ENCODE measurements at places on chromosomes 13 and 19.
A peak's percentile ranks its signal among the peaks of the same experiment; 100 is the strongest.

GRCh38 chr19:23802290-23802689 lies 43.6 kb upstream of the ZNF681 start:
- no peak for DNase-seq

- DNase-seq: peak; percentile 49
Measured at GRCh38 chr19:38319421-38320258, at the start of gene KCNK6. Gene KCNK6, plus strand, starts transcription at chr19:38319845. Its CDS starts 106 bp downstream, at chr19:38319951.

DNA sequence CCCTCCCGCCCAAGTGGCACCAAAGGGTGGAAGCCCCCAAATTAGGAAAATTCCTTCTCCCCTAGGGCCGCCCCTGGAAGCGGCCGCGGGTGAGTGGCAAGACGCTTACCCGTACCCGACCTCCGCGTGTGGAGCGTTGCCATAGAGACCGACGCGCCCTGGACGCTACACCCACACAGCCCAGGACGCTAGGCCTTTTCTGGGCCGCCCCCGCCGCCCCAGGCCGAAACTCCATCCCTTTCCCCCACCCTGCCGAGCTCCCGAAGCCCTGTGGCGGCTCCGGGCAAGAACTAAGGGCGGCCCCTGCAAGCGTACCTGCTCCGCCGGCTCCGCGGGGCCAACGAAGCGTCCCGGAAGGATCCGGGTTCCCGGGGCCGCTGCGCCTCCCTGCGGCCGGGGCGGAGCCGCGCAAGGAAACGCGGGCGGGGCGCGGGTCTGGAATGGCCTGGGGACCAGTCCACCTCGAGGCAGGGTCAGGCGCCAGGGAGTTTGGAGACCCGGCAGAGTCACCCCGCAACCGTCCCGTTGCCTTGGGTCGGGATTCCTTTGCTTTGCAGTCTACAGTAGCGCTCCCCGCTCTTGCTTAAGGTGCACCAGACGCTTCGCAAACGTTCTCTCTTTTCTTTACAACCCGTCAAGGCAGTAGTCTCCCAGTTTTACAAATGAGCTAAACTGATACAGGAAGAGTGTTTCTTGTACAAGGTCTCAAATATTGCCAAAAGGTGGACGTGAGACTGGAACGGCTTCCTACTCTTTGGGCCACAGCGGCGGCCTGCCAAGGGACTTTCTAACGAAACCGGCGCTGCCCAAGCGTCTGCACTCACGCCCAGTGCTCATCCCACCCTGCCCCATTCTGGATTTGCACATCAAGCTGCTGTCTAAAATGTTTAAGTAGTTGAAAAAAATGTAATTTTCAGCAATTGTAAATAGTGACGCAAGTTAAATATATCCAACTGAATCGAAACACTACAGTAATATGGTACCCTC lies at the start of gene NEK5:
NEK5 (minus strand) TSS at position 360 of the 987 bp plus-strand sequence. CDS start 1,591 bp downstream, outside the sequence.
- peak; percentile 35 for DNase-seq

DNA sequence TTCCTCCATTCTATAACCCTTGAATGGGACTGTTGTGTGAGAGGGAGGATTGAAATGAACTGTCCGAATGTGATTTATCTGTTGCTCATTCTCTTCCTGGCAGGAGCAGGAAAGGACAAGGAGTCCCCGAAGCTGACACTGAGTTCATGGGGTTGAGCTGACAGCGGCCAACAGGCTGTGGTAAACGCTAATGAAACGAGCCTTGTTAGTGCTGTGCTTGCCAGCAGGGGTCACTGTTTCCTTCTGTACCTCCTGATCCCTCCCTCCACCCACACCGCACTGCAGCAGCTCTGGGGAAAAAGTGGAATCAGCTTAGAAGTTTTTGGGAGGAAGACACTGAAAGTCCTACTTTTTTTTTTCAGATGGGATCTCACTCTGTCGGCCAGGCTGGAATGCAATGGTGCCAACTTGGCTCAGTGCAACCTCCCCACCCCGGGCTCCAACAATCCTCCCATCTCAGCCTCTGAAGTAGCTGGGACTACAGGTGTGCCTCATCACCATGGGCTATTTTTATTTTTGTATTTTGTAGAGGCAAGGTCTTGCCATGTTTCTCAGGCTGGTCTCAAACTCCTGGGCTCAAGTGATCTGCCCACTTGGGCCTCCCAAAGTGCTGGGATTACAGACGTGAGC lies 6.7 kb upstream of the ZNF761 start:
- DNase-seq: peak; percentile 48

- DNase-seq: no peak
Measured at GRCh38 chr13:28318496-28318895, 176.4 kb downstream of the FLT1 start.

GRCh38 chr13:79030513-79030912 lies 371.6 kb upstream of the OBI1 start:
- DNase-seq: no peak

DNA sequence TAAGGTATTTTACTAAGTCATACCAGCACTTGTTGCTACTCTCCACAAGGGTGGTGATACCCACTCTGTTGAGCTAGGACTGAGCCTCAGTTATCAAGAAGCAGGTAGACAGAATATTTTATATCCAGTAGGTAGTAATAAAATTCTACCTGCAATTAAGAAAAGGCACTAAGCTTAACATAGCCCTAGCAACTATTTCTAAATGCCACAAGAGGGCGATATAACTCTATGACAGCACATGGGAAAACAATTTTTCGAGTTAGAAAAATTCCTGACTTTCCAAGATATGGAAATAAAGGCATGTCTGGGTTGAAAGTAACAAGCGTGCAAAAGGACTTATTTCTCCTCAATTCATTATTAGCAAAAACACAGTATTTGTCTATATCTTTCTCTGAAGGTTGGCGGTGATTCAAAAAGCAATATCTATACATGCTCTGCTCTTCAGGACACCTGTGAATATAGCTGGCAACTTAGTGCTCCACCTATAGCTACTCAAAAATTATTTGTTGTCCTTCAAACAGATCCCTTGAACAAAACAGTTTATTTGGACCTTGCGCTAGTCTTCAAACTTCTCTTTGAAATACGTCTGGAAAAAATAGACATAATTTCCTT lies 14.7 kb downstream of the CCDC169 start:
- DNase-seq: no peak

GRCh38 chr19:9054765-9055164 lies 32.1 kb upstream of the OR1M1 start:
- no peak for DNase-seq

DNA sequence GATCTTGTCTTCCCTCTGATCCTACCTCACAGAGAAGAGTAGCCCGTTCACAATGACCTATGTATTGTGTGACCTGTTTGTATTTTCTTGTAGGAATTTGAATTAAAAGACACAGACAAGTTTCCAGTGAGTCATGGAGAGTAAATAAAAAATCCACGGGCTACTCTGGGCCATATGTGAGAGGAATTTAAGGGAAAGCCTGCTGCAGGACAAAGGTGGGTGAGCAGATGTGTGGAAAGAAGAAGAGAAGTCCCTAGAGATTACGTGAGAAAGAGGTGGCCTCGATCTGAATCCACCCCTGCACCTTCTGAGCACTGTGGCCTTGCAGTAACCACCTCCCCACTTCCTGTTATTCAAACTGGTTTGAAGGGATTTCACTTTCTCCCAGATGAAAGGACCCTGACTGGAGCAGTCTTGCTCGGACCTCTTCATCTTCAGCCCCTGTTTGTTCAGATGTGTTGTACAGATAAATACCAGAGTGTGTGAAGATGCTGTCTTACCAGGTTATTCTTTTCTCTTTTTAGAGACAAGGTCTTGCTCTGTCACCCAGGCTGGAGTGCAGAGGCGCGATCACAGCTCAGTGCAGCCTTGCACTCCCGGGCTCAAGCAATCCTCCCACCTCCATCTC lies 205.4 kb downstream of the PDS5B start:
- DNase-seq: no peak

- no peak for DNase-seq
Measured at GRCh38 chr13:20446900-20447299, 78.8 kb downstream of the CRYL1 start.

DNA sequence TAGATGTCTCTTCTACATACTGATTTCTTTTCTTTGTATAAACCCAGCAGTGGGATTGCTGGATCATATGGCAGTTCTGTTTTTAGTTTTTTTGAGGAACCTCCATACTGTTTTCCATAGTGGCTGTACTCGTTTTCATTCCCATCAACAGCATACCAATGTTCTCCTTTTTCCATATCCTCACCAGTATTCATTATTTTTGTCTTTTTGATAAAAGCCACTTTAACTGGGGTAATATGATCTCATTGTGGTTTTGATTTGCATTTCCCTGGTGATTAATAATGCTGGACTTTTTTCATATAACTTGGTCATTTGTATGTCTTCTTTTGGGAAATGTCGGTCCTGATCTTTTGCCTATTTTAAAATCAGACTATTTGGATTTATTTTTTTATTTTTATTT lies 108.5 kb downstream of the PAN3 start:
- DNase-seq: no peak

- no peak for DNase-seq
Measured at GRCh38 chr13:79190932-79191331, 215.1 kb downstream of the RBM26 start.

DNA sequence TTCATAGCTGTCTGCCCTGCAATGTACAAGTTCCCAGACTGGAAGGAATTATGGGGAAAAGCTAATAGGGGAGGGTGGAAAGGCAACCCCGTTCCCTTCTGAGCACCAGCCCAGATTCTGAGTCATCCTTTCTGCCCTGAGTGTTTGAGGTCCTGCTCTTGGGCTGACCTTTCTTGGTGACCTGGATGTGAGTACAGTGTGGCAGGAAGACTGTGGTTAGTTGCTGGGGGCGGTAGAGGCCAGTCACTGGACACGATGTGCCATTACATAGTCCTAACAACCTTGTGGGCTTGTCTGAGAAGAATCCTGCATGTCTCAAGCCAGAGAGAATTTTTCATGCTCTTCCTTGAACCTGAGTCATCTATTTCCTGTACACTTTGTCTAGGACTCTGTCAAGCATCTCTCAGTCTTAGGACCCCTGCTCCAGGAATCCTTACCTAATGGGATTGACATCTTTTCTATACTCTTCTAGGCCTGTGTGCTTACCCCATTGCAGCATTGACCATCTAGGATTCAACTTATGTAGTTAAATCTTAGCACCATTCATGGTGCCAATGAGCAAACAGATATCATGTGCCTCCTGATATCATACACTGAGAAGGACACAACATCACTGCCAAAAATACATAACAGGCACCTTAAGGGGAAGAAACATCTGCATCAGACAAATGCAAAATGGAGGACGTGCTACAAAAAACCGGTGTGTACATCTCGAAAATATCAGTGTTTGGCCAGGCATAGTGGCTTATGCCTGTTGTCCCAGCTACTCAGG lies 8.1 kb upstream of the ANGPTL4 start:
- no peak for DNase-seq

DNA sequence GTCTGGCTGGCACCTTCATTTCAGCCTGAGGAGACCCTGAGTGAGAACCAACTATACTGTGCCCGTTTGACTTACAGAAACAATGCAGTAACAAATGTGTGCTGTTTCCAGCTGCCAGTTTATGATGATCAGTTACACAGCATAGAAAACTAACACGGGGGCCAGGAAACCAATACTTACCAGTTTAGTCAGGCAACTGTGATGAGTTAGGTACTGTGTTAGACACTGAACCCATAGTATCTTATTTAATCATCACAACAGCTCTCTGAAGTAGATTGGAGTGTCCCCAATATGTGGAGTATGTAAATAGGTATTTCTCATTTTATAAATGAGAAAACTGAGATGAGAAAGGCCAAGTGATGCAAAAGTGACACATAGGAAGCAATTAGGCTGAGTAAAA lies 620.9 kb upstream of the KLF12 start:
- DNase-seq: no peak

DNA sequence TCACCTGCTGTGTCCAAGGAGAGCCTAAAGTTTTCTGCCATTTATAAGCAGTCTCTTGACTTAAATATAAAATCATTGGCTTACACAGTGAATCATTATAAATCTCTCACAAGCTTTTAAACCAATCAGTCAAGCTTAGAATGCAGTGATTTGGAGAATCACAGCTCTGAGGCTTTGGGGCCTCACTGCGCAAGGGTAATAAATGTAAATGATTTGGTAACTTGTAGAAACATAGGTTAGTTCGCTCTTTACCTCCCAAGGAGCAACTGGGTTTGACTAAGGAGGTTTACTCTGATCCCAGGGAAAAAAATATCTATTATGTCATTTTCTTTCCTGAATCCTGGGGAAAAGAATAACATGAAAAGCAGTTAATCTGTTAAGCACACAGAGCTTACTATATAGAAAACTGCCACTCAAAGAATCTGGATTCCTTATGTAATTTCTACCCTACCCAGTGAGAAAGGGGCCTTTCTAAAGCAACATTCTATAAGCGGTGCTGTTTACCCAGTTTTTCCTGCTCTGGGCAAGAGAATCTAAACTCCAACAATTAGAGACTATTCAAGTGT lies 128.2 kb downstream of the MZT1 start:
- DNase-seq: no peak

DNA sequence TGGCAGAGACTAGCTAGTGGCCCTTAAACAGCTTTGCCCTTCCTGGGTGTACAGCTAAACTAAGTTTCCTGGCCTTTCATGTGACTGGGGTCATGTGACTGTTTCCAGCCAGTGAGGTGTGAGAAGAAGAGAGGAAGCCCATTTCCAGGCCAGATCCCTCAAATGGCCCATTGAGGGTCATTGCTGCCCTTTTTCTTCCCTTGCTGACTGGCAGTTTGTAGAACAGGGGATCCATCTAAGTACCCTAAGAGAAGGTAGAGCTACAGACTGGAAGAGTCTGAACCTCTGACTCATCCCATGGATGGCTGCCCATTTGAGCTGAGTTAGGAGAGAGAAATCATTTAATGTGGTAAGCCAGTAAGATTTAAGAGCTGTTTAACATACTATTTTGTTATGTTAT lies 2.8 kb downstream of the SWSAP1 start:
- no peak for DNase-seq

- no peak for DNase-seq
Measured at GRCh38 chr19:54247106-54247930, 4.7 kb upstream of the LILRA6 start.

DNA sequence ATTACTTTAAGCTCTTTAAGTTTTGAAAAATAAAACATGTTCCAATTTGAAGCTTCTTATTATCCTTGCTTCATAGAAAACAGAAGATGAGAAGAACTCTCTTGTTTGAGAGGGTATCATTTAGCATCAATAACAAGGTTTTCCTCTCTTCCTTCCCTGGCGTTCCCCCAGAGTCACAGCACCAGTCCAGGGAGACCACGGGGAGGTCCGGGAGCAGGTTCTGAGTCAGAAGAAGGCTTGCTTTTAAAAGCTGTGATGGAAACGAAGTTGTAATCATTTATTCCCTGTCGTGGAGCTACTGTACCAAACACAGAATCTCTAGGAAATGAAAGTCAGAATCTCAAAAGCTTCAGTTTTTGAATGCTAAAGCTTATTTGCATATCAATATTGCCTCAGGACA lies 174.0 kb upstream of the LSM14A start:
- no peak for DNase-seq

GRCh38 chr13:78993792-78994191 lies 334.8 kb upstream of the OBI1 start:
- DNase-seq: no peak

- DNase-seq: no peak
Measured at GRCh38 chr13:79932556-79932955, 408.4 kb downstream of the SPRY2 start.

GRCh38 chr13:93926425-93926824 lies 553.1 kb downstream of the DCT start:
- no peak for DNase-seq
